Activated T-helper 1 cell treated with anti-CD3 and anti-CD28 coated beads, Interleukin-12 subunit alpha, Interleukin-12 subunit beta, Interleukin-2, Interleukin-4 antibody, amounts not matched to agents 30 ng/mL and 10 ng/mL and 1 ng/mL, durations not matched to agents 14 hours and 24 hours and 36 hours (primary cell): ENCODE measurements at places on chromosomes 4 and X. TPM values are rescaled to one million over a fixed set of nuclear protein-coding genes. Genes with fewer than 3 reads are reported as not detected.

GPR82 gene
- 0.08 and 0.49 TPM in 2 replicates for total RNA-seq

CXCL1 gene
- not detected in 2 replicates for total RNA-seq

PNMA6E gene
- not detected in 2 replicates for total RNA-seq

PNMA5 gene
- total RNA-seq = not detected in 2 replicates
